ENCODE measurements at places on chromosomes 12 and 14.

DNA sequence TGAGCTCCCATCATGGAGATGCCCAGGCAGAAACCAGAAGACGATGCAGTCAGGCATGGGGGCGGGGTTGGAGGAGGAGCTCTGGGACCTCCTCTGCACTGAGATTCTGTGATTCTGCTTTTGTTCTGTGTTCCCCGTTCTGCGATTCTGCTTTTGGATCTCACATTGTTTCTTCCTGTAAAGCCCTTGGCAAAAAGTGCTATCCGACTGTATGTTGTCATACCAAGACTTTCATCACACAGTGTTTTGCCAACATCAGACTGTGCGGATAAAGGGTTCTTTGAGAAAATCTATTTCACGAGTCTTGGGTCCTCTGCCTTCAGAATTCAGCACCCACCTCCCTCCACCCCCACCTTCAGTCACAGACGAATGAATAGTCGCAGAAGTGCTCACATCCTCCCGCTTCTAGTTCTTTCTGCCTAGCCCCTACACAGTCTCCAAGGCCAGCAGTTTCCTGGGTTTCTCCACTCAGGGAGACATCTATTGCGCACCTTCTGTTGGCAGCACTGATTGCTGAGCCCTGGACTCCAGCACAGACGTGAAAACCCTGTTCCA, 24.7 kb upstream of the PWP1 start:
- no peak for DNase-seq

DNA sequence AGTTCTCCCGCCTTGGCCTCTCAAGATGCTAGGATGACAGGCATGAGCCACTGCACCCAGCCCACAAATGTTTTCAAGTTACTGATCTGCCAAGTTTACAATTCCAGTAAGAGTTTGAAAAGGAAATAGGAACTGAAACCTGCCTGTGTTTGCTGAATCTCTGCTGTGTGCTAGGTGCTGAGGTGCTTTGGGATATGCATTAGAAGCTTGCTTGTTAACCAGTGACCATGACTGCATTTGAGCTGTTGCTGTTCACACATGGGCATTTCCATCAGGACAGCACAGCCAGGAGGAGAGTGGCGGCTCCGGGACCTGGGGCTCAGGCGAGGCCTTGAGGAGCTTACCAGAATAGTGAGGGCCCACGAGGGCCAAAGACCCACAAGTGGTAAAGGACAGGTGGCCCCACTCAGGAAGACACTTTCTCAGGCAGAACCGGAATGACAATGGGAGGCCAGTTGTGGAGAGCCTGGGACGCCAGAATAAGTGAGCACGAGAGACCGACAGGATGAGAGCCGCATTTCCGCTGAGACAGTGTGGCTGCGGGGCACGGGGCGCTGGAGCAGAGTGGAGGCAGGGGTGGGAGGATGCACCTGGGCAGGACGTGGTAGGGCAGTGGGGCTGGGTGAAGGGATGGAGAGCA, 54.5 kb upstream of the MMP17 start:
- DNase-seq: no peak

GRCh38 chr12:96020314-96021003, 14.9 kb downstream of the LTA4H start:
- DNase-seq: no peak

GRCh38 chr12:8951744-8952143, 2.3 kb upstream of the M6PR start:
- DNase-seq: no peak

- no peak for DNase-seq
Measured at GRCh38 chr12:72699362-72699761, 427.2 kb downstream of the TRHDE start.

DNA sequence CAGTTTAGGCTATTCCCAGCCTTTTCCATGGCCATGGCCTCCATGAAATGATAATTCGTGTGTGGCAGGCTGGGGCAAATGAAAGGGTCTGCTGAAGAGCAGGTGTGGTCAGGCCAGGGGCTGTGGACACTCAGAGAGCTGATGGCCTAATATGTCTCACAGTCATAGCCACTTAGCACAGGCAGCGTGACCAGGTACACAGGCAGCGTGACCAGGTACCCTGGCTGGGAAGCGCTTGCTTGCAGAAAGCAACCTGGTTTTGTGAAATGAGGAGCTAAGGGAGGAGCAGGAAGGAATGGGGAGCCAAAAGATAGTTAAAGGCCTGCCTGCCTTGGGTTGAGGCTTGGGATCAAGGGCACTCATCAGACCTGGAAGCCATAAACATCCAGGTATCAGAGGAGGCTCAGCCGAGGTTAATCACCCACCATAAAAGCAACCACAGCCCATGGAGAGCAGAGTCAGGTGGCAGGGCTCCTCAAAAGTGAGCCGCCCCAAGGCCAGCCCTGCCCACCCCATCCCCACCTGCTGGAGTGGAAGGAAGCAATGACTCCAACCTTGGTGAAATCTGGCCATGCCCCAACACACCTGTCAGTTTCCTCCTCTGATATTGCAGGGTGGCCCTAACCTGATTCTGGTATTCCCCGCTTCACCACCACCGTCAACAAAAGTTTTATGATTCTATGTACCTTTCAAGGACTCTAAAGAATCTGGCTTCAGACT, 8.0 kb upstream of the KRT8 start:
- DNase-seq: no peak

- DNase-seq: no peak
Measured at GRCh38 chr12:89882050-89882449, 173.4 kb upstream of the ATP2B1 start.

- no peak for DNase-seq
Measured at GRCh38 chr12:68904351-68904962, 28.5 kb downstream of the CPM start.

DNA sequence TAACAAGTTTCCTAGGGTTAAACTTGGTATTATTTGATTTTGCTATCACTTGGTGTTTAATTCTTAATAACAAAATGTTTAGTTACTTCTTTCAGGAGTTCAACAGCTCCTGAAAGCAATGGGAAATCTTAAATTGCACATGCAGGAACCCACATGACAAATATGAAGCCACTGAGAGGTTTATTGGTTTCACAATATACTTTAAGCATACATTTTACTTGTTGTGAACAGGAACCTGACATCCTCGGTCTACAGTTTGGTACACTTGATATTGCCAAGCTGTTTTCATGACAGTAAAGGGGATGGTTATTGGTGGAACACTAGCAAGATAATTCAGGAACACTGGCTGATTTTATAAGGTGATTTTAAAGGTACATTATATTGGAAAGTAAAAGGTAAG, 46.2 kb downstream of the SLC38A1 start:
- no peak for DNase-seq

- no peak for DNase-seq
Measured at GRCh38 chr12:52334185-52334584, 13.0 kb upstream of the KRT83 start.

GRCh38 chr14:37709419-37710195, 114.2 kb downstream of the TTC6 start:
- DNase-seq: no peak
